ENCODE measurements at places on chromosomes 3 and 15.

DNA sequence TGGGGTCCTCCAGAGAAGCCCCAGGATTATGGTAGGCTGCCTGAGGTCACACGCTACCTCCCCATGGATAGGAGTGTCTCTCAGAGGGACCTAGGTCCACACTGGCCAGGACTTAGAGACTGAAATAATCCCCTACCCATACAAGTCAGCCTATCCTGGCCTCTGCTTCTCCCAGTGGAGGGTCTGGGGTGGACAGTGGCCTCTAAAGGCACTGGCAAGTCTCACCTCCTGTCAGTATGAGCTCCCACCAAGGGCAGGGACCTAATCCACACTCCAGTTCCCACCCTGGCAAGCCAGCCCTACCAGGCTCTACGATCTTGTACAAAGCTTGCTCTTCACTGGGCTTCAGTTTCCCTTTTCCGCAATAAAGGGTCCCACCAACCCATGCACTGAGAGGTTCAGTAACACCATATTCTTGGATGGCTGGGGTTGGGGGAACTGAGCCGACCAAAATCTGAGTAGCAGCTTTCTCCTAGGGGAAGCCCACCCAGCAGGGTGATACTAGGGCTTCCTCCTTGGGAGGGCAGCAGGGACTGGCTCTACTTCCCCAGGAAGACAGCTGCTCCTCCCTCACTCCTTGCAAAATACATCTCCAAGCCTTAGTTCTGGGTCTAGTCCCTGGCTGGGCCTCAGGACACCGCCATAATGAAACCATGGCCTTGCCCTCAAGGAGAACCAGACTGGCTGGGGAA lies 2.4 kb downstream of the CISH start:
- DNase-seq: no peak

GRCh38 chr15:90038632-90039095 lies 37.5 kb downstream of the ZNF710 start:
- no peak for DNase-seq

- DNase-seq: no peak
Observed at GRCh38 chr3:194736896-194737600, 51.4 kb downstream of the FAM43A start.

DNA sequence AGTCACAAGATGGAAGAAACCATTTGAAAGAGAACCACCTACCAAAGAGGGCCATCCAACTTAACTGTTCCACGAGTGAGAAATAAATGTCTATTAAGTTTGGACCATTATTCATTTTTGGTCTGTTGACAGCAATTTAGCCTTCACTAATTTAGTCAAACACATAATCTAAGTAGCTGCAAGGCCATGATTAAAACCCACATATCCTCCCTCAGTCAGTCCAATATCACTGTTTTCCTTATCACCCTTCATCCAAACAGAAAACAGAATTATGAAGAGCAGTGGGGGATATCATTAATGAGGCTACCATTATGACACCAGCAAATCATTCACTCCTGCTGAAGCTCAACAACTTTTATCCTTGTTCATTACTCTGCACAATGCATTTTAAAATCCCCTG lies 52.0 kb downstream of the PIK3CB start:
- no peak for DNase-seq

DNA sequence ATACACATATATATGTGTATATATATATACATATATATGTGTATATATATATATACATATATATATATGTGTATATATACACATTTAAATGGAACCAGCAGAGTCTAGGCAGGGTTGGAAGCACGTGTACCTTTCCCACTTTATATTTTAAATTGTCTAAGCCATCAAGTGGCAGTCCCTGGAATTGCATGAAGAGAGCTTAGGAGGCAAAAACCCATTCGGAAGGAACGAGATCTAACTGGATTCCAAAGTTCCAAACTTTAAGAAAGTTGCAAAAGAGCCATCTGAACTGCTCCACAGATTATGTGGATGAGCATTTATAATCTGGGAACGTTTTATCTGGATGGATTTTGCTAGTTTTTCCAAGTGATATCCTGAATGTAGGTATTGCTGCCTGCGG lies 186.5 kb downstream of the FOXP1 start:
- no peak for DNase-seq

DNA sequence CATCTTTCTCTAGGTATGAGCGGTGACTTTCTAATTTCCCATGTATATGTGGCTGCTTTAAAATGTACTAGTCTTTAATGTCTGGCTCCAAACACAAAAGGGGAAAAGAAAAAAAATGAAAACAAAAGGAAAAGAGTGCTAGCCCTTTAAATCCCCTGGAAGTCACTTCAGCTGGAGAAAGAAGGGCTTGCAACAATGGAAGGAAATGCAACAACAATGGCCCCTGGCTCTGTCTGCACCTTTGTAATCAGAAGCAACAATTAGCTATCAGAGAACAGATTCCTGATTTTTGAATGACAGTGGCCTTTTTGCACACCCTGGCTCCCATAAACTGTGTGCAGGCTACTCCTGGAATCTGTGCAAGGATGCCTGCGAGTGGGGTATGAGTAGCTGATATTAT lies 591.2 kb downstream of the FHIT start:
- no peak for DNase-seq

DNA sequence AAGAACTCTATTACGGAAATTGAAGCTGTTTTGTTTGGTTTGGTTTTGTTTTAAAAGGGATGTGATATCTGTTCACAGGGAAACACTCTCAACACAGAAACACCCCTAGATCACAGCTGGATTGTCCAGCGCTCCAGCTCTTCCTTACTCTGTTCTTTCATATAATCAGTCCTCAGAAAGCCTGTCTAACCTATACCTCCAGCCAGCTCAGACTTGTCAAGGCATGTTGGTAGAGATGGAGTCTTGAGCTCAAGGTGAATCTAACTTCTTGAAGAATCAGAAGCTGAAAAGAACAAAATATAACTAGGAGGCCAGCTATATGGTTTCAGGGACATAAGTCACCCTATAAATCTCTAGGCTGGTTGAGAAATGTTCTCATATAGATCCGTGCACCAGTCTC lies 110.2 kb upstream of the EPHA3 start:
- DNase-seq: no peak

GRCh38 chr15:70286113-70286806 lies 188.5 kb upstream of the TLE3 start:
- no peak for DNase-seq

GRCh38 chr15:98771541-98771940 lies 123.2 kb downstream of the IGF1R start:
- DNase-seq: no peak

- no peak for DNase-seq
Observed at GRCh38 chr15:94580211-94580885, 349.0 kb downstream of the MCTP2 start.

GRCh38 chr3:129794311-129795185 lies 99.0 kb downstream of the TMCC1 start:
- no peak for DNase-seq

Data from T-helper 1 cell (primary cell).